ENCODE measurements at places on chromosomes 13 and 19. TPM values are rescaled to one million over a fixed set of nuclear protein-coding genes. Genes with fewer than 3 reads are reported as not detected.

DNA sequence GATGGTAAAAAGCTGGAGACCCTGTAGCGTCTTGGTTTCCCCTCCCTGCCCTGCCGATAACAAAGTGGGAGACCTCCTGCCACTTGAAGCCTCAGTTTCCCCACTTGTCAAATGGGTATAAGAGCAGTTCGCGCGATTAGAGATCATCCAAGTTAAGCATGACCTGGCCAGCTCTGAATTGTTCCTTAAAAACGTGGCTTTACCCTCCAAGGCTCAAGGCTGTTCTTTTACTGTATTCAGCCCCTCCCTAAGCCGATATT lies 421 bp downstream of the TNPO2 start:
- DNase-seq = no peak

DNA sequence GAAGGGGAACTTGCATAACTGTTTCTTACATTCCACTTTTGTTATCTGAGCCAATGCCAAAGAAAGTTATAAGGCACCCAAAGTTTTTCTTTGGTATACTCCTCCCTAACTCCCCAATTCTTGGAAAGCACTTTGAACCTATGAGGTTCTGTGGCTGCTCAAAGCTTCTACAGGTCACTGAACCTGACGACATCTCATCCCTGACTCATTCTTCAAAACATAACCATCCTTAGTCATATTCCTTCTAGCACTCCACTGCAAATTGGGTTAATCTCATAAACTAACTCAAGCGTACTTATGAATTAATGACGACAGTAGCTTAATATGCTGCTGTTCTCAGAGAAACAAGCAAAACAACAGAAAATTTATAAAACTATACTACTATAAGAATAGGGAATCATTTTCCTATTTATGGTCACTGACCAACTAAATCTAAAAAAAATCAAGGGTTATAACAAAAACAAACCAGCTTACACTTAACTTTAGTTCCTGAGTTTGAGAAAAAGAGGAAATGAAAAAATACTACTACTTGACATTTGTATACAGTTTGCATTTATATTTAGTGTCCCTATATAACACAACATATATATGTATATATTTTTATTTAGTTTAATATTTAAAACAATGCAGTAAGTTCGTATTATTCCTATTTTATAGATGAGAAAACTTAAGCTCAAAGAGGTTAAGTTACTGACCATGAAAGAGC lies 69.1 kb downstream of the CAB39L start:
- DNase-seq = no peak

The MRI1 gene
- 46.4 TPM for total RNA-seq

The NCR1 gene
- total RNA-seq = 0.61 TPM

- no peak for DNase-seq
Observed at GRCh38 chr13:108444448-108444847, 174.9 kb downstream of the TNFSF13B start.

- peak; percentile 41 for DNase-seq
Observed at GRCh38 chr13:30142486-30143211, 164.7 kb downstream of the KATNAL1 start.

DNA sequence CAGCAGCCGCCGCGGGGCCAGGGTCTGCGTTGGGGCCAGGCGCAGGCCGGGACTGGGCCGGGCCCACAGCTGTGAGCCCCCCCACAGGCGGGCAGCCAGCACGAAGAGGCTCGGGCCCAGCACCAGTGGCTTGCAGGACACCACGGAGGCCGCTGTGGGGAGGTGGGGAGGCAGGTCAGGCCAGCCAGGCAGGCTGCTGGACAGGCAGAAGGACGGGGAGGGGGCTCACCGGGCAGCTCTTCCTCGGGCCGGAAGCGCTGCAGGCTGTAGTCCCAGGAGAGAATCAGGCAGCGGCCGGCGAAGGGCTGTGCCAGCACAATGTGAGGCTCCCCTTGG lies 8.3 kb downstream of the LGI4 start:
- no peak for DNase-seq

The HSH2D gene
- 23.9 TPM for total RNA-seq

DNA sequence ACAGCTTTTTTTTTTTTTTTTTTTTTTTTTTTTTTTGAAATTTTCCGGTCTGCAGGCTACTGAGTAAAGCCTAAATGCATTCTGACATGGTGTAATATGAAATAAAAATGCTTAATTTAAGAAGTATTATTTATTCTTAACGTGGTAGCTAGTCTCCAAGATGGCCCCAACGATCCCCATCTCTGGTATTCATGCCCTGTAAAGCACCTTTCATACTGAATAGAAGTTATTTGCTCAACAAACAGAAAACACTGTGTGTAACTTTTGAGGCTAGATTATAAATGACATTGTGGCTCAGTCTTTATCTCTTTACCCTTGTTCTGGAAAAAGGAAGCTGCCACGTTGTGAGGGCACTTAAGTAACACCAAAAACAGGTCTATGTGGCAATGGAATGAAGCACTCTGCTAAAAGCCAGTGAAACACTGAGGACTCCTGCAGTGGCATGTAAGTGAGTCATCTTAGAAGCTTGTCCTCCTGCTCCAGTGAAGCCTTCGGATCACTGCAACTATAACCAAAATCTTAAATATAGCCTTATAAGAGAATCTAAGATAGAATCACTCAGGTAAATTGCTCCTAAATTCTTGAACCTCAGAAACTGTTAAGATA lies 128.7 kb downstream of the UGGT2 start:
- DNase-seq = no peak

DNA sequence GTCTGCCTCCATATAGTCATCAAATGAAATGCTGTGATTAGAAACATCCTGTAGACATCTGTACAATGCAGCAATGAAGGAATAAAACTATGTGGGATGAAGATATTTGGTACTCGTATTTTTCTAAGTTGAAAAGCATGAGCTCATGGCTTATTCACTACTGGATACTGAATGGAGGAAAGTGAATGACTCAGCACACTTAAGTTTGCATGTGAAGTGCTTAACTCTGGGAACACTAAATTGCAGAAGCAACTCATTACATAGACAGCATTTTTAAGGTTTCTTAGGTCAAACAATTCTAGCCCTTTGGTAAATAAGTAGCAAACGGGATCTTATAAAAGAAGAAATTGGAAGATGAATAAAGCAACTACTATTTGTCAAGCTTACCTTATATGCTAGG lies 429.0 kb upstream of the MIR17HG start:
- DNase-seq = no peak

The R3HDM4 gene
- 98.3 TPM for total RNA-seq

DNA sequence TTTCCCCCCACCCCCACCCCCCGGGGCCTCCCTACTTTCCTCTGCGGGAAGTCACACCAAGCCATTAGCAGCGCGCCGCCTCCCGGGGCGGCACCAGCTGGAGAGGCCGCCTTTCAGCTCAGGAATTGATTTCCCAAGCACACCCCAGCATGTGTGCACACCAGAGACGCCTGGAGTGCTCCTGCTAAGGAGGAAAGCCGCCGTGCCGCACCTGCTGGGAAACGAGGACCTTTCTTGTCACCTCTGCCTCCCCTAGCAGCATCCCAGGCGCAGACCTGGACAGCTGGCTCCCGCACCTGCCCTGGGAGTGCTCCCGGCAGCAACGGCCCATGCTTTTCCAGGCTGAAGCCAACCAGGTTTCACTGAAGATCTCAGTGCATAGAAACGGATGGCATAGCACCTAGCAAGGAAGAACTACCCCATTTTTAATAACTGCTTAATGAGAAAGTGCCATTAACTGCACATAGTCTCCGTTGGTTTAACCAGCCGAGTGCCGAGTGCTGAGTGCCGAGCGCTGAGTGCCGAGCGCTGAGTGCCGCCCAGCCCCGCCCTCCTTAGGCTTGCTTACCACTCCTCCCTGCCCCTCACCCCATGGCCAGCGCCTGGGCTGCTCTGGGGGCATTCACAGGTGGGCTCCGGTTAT lies 165.0 kb downstream of the USP12 start:
- no peak for DNase-seq

DNA sequence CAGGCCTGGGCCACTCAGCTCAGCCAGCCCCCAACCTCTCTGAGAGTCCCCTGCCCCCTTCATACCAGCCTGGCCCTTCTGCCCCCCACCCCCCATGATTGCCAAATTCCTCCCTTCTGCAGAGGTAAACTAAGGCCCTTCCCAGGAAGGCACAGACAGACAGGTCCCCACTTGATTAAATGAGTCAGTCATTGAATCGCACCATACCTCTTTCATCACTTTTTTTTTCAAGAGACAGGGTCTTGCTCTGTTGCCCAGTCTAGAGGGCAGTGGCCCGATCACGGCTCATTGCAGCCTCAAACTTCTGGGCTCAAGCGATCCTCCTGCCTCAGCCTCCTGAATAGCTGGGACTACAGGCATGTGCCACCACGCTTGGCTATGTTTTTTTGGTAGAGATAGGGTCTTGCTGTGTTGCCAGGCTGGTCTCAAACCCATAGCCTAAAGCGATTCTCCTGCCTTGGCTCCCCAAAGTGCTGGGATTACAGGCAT lies 6.0 kb downstream of the PODNL1 start:
- no peak for DNase-seq

The TMEM86B gene
- 8.1 TPM for total RNA-seq

DNA sequence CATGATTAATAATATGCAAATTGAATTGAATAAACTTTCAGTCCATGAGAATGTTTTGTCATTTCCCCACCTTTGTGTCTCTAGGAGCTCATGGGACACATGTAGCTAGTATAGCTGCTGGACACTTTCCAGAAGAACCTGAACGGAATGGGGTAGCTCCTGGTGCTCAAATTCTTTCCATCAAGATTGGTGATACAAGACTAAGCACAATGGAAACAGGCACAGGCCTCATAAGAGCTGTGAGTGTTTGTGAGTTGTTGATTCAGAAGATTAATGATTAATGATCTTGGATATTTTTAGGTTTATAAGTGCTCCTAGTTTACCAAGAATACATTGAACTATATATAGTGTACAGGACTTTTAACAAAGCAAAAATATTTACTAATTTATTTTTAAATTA lies 30.1 kb downstream of the TPP2 start:
- no peak for DNase-seq

DNA sequence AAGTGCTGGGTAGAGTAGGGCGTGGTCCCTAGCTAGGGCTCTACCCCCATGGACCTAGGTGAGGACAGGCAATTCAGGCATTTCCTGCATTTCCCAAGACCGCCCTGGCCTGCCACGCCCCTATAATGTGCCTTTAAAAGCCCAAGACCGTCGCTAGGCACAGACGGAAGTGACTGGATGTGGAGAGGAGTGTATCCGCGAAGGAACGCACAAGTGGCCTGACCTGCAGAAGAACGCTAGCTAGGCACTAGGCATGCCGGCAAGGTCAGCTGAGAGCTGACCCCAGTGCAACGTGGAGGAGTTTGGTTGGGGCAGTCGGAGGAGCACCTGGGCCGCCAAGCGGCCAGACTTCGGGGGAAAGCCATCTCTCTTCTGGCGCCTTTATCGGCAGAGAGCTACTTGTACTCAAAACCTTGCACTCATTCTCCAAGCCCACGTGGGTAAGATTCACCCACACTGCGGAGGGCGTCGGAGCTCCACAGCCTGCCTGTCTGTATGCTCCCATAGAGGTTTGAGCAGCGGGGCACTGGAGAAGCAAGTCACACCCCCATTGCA lies 370.0 kb downstream of the FGF9 start:
- no peak for DNase-seq

The RFPL4A gene
- not detected for total RNA-seq

DNA sequence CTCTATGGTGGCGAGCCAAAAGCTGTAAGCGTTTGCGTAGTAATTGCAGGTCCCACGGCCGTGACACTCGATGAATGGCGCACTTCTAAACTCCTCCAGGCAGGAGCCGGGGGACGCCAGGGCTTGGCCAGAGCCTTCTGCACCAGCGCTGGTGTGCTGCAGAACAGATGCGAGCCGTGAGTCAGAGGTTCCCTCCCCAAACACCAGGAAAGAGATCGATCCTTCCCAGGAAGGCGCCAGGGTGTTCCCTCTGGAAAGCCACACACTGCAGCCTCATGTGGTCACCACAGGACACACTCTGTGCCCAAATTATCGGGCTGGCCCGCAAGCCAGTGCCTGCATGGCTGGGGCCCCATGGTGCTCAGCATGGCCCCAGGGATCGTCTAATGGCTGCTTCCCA lies 154.6 kb downstream of the COL4A1 start:
- no peak for DNase-seq

The DNAAF3 gene
- 0.95 TPM for total RNA-seq

- DNase-seq = no peak
Observed at GRCh38 chr19:53157626-53158025, 1.2 kb downstream of the ZNF347 start.
